ENCODE measurements at places on chromosomes 2 and 18.

DNA sequence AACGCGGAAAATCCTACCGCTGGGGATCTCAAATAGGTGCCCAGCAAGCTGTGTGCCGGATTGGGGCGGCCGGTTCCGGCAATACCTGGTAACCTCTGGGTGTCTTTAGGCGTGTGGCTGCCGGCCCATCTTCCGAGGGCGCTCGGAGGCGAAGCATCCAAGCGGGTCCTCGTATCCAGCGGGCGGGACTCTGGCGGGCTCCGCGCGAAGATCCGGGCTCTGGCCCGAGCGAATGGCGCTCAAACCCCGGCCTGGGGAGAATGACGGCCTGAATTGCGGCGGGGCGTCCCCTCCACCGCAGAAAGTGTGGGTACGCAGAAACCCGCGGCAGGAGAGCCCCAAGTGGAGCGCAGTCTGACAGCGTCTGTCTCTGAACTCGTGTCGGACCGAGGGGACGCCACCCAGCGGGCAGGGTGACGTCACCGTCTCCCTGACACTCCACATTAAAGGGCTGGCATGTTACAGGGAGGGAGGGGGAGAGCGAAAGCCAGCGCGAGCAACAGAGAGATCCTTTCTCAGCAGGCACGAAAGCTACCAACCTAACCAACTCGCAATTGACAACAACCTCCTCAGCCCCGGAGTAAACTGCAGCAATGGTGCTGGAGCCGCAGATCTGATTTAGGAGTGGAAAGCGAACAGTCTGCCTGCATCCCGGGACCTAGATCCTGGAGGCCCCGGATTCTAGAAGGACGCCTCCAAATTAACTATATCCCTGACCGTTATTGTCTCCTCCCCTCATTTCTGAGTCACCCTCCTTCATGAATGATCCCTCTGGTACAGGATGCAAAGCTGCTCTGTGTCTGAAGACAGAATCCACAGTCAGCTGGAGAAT, at the start of gene SKOR2:
SKOR2 (minus strand) TSS at position 372 of the 832 bp plus-strand sequence. CDS start 2,477 bp downstream, outside the sequence.
- no peak for DNase-seq
- peaks cover 83% of the 10 kb centered on the region for H3K27me3 ChIP-seq
- no peaks in the 10 kb centered on the region for H3K36me3 ChIP-seq
- no peak within 1 kb of the TSS for H3K4me3 ChIP-seq

- no peak for DNase-seq
- H3K4me1 ChIP-seq = peaks cover 40% of the 10 kb centered on the region
- H3K27ac ChIP-seq = no peak overlapping the region
- H3K36me3 ChIP-seq = peaks cover 4% of the 10 kb centered on the region
Observed at GRCh38 chr2:191155608-191156071, 4.8 kb upstream of the STAT4 start.

DNA sequence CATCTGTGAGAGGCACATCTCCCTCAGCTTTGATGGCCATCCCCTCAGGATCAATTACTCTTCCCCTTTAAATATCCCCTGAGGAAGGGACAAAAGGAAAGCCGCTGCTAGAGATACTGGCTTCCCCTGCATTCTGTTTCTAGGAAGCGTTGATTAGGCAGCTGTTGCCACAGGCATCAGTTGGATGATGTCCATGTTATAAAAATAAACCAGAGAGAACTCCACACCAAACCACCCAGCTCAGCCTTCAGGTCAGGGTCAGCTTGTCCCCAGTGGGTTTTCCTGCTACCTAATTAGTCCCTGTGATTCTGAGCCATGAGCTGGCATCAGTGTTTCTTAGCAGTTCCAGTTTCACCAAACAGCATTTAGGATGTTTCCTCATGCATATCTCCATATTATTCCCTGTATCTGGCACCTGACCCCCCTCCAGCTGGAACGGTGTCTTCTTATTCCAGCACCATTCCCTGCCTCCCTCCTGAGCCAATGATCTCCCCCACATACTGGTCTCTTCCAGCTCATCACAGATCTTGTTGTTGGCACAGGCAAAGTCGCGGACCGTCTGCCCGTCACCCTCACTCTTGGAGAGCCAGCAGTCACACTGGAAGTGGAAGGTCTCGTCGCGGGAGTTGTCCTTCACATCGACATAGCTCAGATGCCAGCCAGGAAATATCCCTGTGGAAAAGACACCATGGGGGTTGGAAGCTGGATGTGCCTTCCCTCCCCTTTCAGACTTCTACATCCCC, 168.4 kb downstream of the LOXHD1 start:
- H3K27me3 ChIP-seq = no peaks in the 10 kb centered on the region
- H3K4me3 ChIP-seq = no peak overlapping the region
- H3K36me3 ChIP-seq = no peaks in the 10 kb centered on the region
- H3K27ac ChIP-seq = no peak overlapping the region
- no peak for DNase-seq

DNA sequence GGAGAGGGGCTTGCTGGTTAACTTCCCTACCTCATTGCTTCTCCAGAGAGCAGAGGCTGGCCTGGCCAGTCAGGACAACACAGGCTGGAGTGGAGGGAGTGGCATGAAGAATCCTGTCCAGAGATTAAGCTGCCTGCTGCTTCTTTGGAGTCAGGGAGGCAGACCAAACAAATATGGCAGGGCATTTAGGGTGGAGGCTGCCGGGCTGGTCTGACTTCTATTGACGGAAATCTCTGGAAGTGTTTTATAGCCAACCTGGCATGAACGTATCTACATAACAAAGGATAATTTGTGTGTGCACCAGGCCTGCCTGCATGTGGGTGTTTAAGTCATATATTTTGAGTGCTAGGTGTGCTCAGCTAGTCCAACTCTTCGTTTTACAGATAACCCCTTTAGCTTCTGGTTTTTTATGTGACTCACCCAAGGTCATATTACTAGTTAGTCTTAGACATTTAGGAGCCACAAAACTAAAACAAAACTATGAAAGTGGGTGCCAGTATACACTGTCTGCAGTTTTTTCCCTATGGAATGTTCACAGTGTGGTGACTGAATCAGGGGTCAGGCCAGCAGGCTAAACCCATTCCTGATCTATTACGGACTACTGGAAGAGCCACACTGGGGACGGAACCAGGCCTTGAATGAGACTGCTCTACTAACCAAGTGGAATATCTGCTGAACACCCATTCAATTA, 5.5 kb downstream of the NPC1 start:
- no peak overlapping the region for H3K27ac ChIP-seq
- peaks cover 17% of the 10 kb centered on the region for H3K36me3 ChIP-seq
- H3K27me3 ChIP-seq = no peaks in the 10 kb centered on the region
- no peak for DNase-seq

- no peak overlapping the region for H3K27ac ChIP-seq
- H3K36me3 ChIP-seq = peaks cover 5% of the 10 kb centered on the region
- no peaks in the 10 kb centered on the region for H3K27me3 ChIP-seq
Observed at GRCh38 chr2:44533508-44533907, 171.8 kb downstream of the CAMKMT start.

GRCh38 chr2:62369541-62370202, 136.3 kb downstream of the TMEM17 start:
- H3K4me1 ChIP-seq = peaks cover 5% of the 10 kb centered on the region
- no peak overlapping the region for H3K4me3 ChIP-seq

DNA sequence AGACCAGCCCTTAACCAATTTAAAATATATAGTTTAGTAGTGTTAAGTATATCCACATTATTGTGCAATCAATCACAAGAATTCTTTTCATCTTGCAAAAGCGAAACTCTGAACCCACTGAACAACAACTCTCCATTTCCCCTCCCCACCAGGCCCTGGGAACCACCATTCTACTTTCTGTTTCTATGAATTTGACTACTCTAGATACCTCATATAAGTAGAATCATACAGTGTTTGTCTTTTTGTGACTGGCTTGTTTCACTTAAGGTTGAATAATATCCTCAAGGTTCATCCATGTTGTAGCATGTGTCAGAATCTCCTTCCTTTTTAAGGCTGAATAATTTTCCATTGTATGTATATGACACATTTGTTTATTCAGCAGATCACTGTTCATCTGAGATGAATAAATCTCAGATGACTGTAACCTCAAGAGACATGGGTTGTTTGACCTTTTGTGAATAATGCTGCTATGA, 8.1 kb upstream of the SOS1 start:
- H3K4me3 ChIP-seq = peak overlapping the region; percentile 17
- peak overlapping the region; percentile 82 for H3K27ac ChIP-seq
- no peaks in the 10 kb centered on the region for H3K27me3 ChIP-seq
- peaks cover 7% of the 10 kb centered on the region for H3K36me3 ChIP-seq
- DNase-seq = no peak

- no peak overlapping the region for H3K4me3 ChIP-seq
- H3K27ac ChIP-seq = no peak overlapping the region
- no peaks in the 10 kb centered on the region for H3K36me3 ChIP-seq
- no peaks in the 10 kb centered on the region for H3K4me1 ChIP-seq
- no peak for DNase-seq
Observed at GRCh38 chr2:115572746-115573145, 1130.3 kb downstream of the DPP10 start.

DNA sequence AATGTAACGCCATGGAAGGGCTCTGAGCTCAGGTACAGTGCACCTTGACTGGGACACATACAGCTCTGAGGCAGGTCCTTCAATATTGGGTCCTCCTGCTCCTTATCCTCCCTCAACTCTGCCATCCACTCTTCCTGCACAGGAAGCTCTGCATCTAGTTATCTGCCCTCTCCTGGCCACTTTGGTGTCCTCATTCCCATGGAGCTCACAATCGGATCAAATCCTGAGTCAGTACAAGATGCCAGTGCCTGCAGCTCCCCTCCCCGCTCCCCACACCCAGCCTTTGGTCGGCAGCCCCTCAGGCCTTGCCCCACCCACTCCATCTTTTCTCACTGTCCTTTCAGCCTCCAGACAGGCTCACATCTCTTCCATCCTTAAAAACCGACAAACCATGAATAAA, 58.0 kb downstream of the LRRFIP1 start:
- no peak overlapping the region for H3K4me3 ChIP-seq
- DNase-seq = no peak
- H3K36me3 ChIP-seq = peaks cover 14% of the 10 kb centered on the region

GRCh38 chr2:200051611-200051945, 96.2 kb downstream of the MAIP1 start:
- no peaks in the 10 kb centered on the region for H3K4me1 ChIP-seq
- H3K27ac ChIP-seq = no peak overlapping the region
- H3K27me3 ChIP-seq = peaks cover 78% of the 10 kb centered on the region
- H3K4me3 ChIP-seq = no peak overlapping the region

GRCh38 chr2:30410217-30410616, 36.8 kb upstream of the LCLAT1 start:
- H3K27me3 ChIP-seq = no peaks in the 10 kb centered on the region
- H3K36me3 ChIP-seq = no peaks in the 10 kb centered on the region

GRCh38 chr2:95271381-95271971, 2.8 kb upstream of the PROM2 start:
- DNase-seq = peak; percentile 1
- H3K4me3 ChIP-seq = no peak overlapping the region
- H3K27me3 ChIP-seq = peaks cover 7% of the 10 kb centered on the region
- no peak overlapping the region for H3K27ac ChIP-seq

DNA sequence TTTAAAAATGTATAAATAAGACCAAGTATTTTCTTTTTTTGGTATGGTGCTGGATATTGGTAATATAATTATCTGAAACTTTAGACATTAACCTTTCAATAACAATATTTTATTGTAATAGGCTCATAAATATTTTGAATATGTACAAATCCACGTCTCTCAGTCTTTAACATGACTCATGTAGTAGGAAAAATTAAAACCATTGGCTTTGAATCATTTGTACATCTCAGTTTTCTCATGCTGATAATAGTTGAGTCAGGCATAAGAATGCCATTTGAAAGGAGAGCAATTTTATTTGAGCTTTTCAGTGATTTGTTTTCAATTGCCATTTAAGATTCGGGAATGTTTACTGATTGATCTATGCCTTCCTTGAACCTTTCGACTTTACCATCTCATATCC, 364.8 kb downstream of the TGIF1 start:
- no peak overlapping the region for H3K4me3 ChIP-seq
- H3K4me1 ChIP-seq = no peaks in the 10 kb centered on the region
- H3K36me3 ChIP-seq = no peaks in the 10 kb centered on the region
- peaks cover 28% of the 10 kb centered on the region for H3K27me3 ChIP-seq

DNA sequence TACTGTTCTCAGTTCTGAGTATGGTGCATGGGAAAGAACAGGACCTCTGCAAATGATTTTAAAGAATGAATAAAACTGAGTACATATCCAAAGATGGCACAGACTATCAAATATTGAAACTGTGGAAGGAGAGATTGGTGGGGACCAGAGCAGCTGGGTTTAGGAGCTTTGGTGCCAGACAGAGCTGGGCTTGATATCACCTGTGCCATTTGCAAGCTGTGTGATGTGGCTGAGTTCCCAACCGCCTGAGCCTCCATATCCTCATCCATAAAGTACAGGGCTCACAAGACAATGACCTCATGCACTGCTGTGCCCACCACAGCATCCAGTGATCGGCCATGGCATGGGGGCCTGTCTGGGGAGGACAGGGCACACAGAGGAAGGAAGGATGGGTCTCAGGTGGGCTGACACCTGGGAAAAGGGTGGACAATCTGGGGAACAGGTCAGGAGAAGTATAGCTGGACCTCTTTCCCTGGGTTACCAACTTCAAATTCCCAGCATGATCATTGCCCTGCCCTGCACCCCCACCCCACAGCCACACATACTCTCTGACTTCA, 83.9 kb upstream of the RAB6C start:
- no peaks in the 10 kb centered on the region for H3K36me3 ChIP-seq
- no peak overlapping the region for H3K27ac ChIP-seq
- peaks cover 59% of the 10 kb centered on the region for H3K27me3 ChIP-seq
- DNase-seq = no peak
- no peak overlapping the region for H3K4me3 ChIP-seq
- no peaks in the 10 kb centered on the region for H3K4me1 ChIP-seq

GRCh38 chr2:88036182-88036581, 19.4 kb downstream of the KRCC1 start:
- no peaks in the 10 kb centered on the region for H3K27me3 ChIP-seq
- peaks cover 17% of the 10 kb centered on the region for H3K36me3 ChIP-seq
- no peak overlapping the region for H3K4me3 ChIP-seq
- DNase-seq = no peak

DNA sequence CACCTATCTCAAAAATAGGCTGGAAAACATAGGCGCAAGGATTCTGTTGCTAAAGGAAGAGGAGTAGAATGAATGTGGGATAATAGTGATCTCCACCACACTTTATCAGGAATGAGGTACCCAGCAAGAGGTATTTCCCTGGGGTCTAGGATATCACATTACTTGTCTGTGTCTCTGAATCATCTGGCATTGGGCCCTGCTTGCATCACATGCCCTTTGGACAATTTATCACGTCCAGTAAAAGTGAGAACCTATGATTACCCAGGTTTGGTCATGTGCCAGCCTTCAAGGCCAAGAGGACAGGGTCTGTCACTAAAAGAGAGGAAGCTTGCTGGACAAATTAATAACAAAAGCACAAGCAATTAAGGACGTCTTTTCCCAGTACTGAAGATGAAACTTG, 11.4 kb upstream of the TRAPPC8 start:
- no peaks in the 10 kb centered on the region for H3K4me1 ChIP-seq
- H3K27me3 ChIP-seq = peaks cover 13% of the 10 kb centered on the region
- no peak overlapping the region for H3K4me3 ChIP-seq
